ENCODE measurements at places on chromosomes 13 and 19.

- peak; percentile 69 for DNase-seq
These were observed 587 bp downstream of the TMEM238 start for GRCh38 chr19:55383279-55384130.

- no peak for DNase-seq
These were observed 200.5 kb downstream of the POU4F1 start for GRCh38 chr13:78402708-78403400.

GRCh38 chr13:98568918-98569317 lies 8.0 kb downstream of the STK24 start:
- DNase-seq = no peak

DNA sequence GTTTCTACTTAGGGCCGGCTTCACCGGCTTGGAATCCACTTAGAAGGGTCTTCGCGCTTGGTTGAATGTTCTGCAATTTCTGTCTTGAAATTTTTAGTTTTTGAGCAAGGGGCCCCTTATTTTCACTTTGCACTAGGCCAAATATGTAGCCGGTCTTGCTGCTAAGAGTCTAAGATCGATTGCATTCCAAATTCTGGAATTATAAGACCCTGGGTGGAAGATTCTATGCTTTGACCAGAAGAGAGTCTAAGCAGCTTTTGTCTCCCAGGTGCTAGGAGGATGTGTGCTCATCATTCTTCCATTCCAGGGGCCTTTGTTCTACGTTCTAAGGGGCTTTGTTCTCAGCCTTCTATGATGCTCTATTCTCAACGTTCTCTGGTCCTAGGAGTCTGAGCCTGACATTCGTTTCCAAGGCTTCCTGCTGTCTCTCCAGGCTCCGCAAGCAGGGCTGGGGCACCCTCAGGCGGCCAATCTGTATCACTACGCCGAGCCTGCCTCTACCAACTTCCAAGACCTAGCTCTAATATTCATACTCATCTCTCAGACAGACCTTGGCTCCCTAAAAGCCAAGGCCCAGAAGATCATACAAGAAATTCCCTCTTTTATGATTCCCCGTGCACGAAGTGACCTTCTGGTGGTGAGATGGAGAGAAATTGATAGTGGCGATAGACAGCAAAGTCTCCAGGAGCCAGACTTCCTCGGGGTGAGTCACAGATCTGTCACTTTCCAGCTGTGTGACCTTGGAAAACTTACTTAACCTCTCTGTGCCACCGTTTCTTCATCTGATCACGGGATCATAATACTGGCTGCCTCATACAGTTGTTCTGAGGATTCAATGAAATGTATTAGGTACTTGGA lies 982 bp upstream of the DACT3 start:
- peak; percentile 93 for DNase-seq

DNA sequence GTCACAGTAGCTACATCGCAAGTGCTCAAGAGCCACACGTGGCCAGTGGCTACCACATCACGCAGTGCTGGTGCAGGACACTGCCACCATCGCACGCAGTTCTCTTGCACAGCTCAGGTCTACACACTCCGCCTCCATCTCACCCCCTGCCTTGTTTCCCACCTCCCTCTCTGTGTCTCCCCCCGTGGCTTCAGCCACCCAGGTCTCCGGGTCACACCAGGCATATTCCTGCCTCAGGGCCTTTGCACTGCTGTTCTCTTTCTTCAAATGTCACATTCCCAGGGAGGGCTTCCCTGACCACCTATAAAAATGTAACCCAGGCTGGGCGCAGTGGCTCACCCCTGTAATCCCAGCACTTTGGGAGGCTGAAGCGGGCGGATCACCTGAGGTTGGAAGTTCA lies 10.6 kb downstream of the CCDC8 start:
- no peak for DNase-seq

GRCh38 chr19:15307169-15307568 lies 25.2 kb downstream of the BRD4 start:
- DNase-seq = no peak

GRCh38 chr13:107669391-107669993 lies 545.8 kb downstream of the LIG4 start:
- no peak for DNase-seq

DNA sequence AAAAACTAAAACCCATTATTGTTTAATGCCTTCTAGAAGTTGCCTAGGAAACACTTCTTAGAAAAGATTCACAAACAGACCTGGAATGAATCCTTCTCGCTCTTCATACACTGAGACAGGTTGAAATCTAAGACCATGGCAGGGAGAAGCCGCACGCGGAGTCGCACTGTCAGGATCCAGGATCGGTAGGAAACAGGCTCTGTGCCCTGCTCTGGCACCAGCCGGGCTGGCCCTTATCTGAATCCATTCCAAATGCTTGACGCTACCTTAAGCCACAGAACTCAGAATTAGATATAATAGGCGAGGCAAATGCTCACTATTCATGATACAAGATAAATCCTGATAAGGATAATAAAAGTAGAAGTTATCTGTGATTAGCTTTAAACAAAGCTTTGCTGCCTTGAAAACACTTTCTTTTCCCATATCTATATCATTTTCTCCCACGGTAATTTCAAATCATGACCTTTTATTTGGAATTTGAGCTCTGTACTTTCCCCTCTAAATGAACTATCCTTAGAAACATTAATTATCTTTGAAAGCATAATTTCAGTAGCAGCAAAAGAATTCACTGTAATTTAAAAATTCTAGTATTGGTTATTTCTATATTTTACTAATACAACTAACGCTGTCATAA lies 385.6 kb downstream of the IRS2 start:
- no peak for DNase-seq

DNA sequence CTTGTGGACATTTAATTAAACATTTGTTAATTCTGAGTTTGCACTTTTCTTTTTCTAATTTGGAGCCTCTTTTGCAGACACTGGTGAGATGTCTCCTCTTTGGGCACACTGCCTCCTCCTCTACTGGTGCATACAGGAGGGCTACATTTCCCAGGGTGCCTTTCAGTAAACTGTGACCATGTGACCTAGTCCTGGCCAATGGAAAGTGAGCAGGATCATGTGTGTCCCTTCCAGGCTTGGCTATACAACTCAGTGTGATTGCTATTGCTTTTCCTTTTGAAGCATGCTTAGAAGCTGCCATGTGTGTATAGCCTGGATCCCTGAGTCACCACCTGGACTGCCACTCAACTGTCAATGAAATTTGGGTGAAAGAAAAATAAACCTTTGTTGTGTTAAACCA lies 4.5 kb downstream of the IZUMO2 start:
- DNase-seq = no peak

DNA sequence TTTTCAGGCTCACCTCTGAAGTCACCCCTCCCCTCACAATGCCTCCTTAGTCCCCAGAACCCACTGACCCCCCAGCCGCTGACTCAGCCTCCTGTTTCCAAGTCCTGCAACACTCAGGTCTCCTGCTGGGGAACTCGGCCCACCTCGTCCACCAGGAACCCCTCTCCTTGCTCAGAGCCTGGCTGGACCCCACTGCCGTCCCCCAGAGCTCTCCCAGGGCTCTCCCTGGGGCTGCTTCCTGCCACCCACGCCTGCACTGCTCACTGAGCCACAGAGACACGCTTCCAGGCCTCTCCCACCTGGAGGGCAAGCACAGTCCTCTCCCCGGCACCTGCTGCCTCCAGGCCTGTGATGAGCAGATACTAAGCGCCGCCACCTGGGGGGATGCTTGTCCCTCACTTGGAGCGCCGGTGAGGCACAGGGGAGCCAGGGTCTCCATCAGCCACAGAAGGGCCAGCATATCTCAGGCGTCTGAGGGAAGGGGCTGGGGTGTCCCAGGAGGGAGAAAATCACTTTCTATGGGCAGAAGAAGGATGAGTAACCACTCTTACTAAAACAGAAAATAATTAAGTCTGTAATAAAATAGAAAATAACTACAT lies 53.8 kb downstream of the KLF2 start:
- DNase-seq = no peak

DNA sequence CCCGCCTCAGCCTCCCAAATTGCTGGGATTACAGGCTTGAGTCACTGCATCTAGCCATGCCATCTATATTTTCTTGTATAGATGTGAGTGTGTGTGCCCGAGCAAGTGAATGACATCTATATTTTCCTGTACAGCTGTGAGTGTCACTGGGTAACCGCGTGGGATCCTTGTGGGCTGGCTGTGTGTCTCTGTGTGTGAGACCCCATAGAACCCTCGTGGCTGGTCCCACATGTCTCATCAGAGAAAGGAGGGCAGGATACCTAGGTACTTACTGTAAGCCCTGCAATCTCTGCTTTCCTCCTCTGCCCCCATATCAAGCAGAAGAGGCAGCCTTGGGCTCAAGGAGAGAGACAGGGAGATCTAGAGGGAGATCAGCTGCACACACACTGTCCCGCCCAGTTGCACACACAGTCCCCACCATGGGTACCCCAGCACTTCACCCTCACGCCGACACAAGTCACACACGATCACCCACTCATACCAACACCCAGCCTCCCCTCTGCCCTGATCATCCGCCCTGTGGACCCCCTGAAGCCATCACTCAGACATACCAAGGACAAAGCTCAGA lies 655 bp downstream of the DENND1C start:
- DNase-seq = no peak

GRCh38 chr19:2814426-2814825 lies 5.2 kb upstream of the ZNF554 start:
- DNase-seq = no peak

GRCh38 chr19:7668842-7669241 lies at the start of gene RETN:
RETN (plus strand) TSS chr19:7669049; CDS start chr19:7669327, 278 bp downstream.
- DNase-seq = no peak

DNA sequence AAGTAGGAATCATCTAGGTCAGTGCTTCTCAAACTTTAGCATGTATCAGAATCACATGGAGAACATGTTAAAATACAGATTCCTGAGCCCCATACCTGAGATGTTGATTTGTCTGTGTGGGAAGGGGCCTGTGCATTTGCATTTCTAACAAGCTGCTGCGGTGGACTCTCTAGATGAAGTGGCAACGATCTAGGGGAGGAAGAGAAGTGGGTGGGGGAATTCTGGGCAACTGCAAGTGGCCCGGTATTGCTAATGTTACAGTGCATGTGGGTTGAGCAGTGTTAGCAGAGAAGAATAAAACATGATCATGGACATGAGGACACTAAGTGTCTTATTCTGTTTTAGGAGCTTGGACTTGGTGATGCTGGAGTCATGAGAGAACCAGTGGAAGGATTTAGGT lies 329.0 kb downstream of the OLFM4 start:
- DNase-seq = no peak

DNA sequence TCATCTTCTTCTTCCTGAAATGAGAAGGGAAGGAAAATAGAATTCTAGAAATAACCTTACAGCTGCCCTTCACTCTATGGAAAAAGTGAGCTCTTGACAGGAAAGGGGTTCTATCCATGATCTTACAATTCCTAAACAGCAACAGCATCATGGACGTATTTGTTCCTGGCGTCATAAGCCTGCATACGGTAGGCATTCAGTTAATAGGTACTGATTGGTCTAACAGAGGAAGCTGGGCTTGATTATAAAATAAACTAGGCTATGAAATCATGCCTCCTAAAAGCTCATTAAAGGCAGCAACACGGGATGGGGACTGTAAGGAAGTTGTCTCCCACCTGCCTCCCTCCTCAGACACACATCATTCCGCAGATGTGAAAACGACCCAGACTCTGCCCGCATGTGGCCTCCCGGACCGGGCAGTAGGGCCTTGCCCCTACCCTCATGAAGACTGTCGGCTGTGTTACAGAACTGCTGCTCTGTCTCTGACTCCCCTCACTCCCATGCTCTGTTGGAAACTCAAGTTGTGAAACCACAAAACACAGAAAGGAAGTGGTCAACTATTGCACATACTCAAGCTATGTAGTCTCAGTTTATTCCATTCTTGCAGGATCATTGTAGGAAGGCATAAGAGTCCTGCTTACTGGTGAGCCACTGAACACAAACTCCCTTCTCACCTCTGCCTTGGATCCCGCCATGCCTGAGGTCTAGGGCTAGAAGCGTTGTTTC lies 129.8 kb downstream of the DLEU7 start:
- no peak for DNase-seq

- peak; percentile 89 for DNase-seq
These were observed 441.1 kb upstream of the HTR2A start for GRCh38 chr13:47337781-47338507.

DNA sequence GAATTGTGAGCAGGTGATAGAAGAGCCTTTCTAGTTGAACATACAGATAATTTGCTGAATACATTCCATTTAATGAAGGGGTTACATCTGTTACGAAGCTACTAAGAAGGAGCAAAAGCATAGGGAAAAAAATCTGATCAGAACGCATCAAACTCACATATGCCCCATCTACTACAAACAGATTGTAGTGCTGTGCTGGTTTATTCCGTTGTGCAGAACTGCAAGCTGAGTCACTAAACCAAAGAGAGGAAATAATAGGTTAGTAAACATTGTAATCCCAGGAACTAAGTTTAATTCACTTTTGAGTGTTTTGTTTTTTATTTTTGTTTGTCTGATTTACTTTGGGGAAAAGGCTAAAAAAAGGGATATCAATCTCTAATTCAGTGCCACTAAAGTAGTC lies 136.3 kb downstream of the CDK8 start:
- DNase-seq = no peak

- no peak for DNase-seq
These were observed 35.5 kb upstream of the LPAR6 start for GRCh38 chr13:48448285-48448958.

Data from NCI-H82 (cell line).